Activated CD8-positive, alpha-beta memory T cell treated with anti-CD3 and anti-CD28 coated beads, Interleukin-2, amount 10 ng/mL, durations not matched to agents 7 days and 5 days (primary cell): ENCODE measurements at places on chromosomes 1 and 21. TPM values are rescaled to one million over a fixed set of nuclear protein-coding genes. Genes with fewer than 3 reads are reported as not detected.

Gene SAMD13
- 0.73 TPM for total RNA-seq

DNA sequence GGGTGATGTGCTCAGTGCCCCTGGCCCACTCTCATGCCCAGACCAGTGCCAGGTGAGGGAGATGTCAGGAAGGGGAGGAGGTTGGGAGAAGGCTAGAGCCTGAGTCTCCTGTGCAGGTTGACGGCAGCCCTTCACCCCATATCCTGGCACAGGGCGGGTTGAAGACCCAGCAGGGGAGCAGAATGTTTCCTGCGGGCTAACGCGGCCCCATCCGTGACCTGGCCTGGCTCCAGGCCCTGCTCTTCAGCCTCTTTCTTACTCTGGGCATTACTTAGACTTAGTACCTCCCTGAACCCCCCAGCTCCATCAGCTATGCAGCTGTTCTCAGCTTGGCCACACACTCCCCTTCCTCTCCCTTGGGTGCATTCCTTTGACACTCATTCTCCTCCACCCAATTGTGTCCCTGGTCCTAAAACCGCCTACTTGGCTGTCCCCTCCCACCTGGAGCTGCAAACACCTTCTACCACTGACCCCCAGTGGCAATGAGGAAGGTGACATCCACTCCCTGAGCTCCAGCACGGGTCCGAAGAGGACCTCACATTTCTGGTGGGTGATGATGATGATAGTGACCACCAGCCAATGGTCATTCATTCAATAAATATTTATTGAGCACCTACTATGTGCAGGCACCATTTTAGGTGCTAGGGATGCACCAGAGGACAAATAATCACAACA, 179.0 kb downstream of the PTPRU start:
- no peak overlapping the region for H3K27ac ChIP-seq
- no peak for DNase-seq
- H3K4me3 ChIP-seq = no peak overlapping the region

Gene ADGRL4
- not detected for total RNA-seq

Gene TENT5C
- 50.3 TPM for total RNA-seq
